ENCODE measurements at places on chromosomes 16 and 17.

DNA sequence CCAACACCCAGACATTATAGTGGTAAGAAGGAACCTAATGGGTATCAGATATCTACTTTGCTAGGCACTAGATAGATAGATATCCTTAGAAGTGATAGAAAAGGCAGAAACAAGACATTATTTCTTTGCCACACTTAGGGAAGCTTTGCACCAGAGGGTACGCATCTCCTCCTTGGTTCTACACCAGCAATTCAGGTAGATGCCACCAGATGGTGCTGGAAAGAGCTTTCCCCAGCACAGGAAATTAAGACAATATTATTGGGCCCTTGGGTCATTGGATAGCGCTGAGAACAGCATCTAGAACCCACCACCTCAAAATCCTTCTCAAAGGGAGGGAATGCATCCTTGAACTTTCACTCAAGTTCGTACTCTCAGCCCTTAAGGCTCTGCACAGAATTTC lies 173.8 kb upstream of the CCL2 start:
- DNase-seq, result no peak

- DNase-seq, result no peak
Measured at GRCh38 chr16:66318505-66318904, 48.0 kb upstream of the CDH5 start.

GRCh38 chr16:62814891-62815290 lies 778.7 kb upstream of the CDH8 start:
- no peak for DNase-seq

DNA sequence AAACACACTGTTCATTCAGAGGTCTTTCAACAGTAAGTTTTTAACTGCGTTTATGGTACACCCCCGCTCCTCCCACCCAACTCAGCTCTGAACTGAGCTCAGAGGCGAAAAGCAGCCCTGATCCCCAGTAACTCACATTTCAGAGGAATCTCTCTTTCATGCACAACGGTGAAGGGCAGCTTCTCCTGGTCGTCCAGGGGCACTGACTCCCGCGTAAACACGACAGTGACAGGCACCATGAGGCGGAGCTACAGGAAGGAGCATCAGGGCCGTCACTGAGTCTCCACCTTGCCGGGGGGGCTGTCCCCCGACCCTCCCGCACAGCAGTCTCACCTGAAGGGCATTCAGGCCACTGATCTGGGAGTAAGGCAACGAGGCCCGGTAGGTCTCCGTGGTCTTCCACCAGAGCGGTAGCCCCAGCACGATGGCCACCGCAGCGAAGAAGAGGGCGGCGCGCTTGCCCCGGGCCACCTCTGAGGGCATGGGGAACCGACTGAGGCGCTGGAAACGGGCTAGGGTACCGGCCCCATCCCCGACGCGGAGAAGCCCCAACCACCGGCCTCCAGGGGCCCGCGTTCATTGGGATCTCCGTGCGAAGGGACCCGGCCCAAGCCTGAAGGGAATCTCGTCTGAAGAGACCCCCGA lies 486 bp downstream of the PIGS start:
- DNase-seq, result peak; percentile 13

GRCh38 chr16:28300327-28300726 lies 8.0 kb downstream of the SBK1 start:
- DNase-seq, result no peak

- no peak for DNase-seq
Measured at GRCh38 chr16:21600031-21600773, 825 bp downstream of the METTL9 start.

DNA sequence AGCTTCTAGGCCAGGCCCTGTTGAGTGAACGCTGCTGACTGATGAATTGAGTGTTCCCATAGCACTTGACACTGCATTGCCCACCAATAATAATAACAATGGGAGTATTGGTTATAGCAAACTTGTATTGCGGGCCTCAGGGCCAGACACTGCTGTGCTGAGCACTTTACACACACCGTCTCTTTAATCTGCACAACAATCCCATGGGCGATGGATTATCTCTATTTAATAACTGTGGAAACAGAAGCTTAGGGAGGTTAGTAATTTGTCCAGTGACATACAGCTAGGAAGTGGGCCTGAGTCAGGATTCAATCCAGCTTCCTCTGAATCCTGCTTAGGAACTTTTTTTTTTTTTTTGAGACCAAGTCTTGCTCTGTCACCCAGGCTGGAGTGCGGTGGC lies 11.2 kb downstream of the ARHGAP23 start:
- DNase-seq, result no peak

- DNase-seq, result no peak
Measured at GRCh38 chr16:15523939-15524338, 89.6 kb downstream of the BMERB1 start.

GRCh38 chr16:81635063-81635937 lies 143.8 kb upstream of the PLCG2 start:
- DNase-seq, result no peak

DNA sequence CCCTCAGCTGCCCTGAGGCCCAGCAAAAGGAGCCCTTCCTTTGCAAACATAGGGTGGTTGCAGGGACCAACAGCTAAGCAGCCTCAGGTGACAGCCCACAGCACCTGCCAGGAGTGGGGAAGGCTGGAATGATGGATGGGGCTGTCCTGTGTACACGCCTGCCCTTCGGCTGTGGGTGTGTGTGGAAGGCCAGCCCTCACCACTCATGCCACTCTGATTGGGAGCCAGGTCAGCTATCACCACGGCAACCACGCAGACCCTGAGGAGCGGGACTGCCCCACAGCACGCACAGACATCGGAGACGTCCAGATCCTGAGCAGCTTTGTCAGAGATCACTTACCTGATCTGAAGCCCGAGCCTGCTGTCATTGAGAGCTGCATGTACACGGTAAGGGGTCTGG lies 11.9 kb downstream of the PIPOX start:
- no peak for DNase-seq

DNA sequence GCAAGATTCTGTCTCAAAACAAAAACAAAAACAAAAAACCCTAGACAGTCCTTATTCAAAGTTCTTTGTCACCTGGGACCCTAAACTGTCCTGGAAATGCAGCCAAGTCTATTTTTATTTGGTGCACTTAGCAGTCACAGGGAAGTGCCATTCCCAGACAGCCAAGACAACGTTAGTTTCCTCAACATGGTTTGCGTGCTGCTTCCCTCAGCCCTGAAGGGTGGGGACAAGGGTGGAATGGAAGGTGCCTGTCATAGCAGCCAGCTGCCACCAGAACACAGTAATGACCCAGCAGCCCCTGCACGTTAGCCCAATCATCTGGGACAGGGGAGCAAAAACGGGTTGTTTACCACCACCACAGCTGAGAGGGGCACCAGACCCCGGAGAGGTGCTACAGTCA lies 16.9 kb downstream of the CREBBP start:
- DNase-seq, result no peak

DNA sequence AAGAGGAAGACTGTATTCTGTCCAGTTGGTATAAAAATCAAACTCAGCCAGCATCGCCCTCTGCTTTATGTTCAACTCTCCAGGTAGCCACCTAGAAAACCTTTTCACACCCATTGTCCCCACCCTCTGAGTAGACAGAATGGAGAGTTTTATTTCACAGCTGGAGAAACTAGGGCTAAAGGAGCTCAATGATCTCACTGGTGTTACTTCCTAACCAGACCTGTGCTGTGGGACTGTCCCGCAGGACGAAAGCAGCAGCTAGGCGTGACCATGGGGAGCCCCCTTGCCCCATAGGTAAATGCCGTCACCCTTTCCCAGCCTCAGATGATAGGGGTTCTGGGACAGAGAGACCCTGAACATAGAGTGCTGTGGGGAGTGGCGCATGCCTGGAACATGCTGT lies 67.7 kb downstream of the CYLD start:
- DNase-seq, result no peak

GRCh38 chr17:4536742-4537411 lies 18.3 kb downstream of the MYBBP1A start:
- DNase-seq, result no peak

DNA sequence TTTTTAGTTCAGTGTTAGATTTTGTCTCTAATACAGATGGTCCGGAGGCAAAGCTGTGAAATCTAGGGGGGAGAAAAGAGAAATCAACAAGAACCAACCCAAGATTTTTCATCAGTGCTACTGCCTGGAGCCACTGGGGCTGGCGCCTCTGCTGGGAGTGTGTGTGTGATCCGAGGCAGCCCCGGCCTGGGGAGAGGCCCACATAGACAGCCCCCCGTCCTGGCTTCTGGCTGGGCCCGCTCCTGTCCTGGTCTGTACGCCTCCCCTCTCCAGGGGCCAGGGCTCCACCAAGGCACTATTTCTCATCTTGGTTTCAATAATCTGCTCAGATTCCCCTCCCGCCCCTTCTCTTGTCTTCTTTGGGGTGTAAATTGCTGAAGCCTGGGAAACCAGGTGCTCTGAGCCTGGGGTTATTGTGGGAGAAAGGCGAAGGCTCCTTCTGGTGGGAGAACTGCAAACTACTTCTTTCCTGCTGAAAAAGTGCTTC lies 7.8 kb downstream of the BAHCC1 start:
- no peak for DNase-seq

- DNase-seq, result no peak
Measured at GRCh38 chr17:67672592-67673335, 45.0 kb upstream of the NOL11 start.

DNA sequence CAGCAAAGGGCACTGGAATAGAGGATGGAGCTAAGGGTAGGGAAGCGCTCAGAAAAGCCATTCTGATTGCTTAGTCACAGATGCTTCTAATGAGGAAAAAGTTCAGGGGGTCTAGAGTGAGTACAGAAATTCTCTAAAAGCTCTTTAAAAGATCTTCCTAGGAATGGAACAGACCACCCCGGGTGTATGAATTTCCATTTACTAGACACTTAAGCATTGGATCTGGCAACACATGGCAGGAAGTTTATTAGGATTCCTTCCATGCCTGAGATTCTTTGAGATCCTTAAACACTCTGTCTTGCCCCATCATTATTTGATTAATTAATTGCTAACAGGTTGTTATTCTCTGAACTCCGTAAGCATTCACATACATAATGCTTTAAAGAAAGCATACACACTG lies 8.5 kb downstream of the KRTAP9-7 start:
- no peak for DNase-seq

DNA sequence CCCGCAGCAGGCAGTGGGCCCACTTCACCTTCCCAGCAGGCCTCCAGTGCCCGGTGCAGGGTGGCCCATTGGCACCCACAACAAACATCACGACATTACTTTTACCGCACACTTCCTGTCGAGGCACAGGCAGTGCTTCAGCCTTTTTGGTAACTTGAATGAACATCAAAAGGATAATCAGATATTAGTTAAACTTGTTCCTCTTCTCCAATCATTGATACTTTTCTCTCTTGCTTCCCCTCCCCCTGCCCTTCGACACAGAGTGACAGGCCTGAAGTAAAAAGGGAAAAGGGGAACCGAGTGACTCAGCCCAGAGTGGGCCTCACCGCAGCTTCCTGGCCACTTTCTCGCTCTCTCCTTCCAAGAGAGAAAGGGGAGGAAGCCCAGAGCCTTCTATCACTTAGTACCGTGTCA lies 507.0 kb downstream of the MAF start:
- DNase-seq, result no peak

DNA sequence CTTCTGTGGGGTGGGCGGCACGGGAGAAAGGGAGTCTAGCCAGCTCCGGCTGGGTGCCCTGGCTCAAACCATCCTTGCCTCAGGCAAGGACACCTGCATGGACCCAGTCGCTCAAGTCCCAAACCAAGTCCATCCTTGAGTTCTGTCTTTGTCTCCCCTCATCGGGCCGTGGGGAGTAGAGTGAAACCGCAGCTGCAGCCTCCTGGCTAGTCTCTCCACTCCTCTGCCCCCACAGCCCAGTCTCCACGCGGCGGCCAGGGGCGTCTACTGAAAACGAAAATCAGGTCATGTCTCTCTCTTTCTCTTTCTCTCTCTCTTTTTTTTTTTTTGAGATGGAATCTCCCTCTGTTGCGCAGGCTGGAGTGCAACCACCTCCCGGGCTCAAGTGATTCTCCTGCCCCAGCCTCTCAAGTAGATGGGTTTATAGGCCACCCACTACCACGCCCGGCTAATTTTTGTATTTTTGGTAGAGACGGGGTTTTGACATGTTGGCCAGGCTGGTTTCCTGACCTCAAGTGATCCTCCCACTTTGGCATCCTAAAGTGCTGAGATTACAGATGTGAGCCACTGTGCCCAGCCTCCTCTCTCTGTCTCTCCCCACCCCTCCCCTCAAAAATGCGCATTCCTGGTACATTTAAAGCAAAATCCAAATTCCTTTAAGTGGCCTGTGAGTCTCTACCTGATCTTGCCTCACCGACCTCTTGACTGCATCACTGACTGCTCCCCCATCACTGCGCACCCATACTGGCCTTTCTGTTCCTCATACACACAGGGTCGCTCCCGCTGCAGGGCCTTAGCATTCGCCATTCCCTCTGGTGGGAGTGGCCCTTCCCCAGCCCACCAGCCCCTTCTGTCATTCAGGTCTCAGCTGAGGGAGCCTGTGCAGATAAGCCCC lies 17.7 kb upstream of the RMI2 start:
- DNase-seq, result no peak

- no peak for DNase-seq
Measured at GRCh38 chr16:2451851-2452320, 8.0 kb upstream of the TEDC2 start.

- DNase-seq, result no peak
Measured at GRCh38 chr17:43784628-43785101, 4.4 kb downstream of the CFAP97D1 start.

- no peak for DNase-seq
Measured at GRCh38 chr17:48543854-48544348, 1.0 kb downstream of the HOXB2 start.

GRCh38 chr17:50048988-50049387 lies 6.9 kb upstream of the ITGA3 start:
- DNase-seq, result no peak

GRCh38 chr17:7915611-7916384 lies at the start of gene RNF227:
TSS of gene RNF227 (minus strand) at chr17:7916289. CDS start at chr17:7916195, 94 bp downstream.
- peak; percentile 69 for DNase-seq

GRCh38 chr17:34811561-34811960 lies 149.7 kb downstream of the CCT6B start:
- DNase-seq, result no peak

GRCh38 chr17:61492759-61493526 lies 40.7 kb downstream of the TBX4 start:
- DNase-seq, result no peak

DNA sequence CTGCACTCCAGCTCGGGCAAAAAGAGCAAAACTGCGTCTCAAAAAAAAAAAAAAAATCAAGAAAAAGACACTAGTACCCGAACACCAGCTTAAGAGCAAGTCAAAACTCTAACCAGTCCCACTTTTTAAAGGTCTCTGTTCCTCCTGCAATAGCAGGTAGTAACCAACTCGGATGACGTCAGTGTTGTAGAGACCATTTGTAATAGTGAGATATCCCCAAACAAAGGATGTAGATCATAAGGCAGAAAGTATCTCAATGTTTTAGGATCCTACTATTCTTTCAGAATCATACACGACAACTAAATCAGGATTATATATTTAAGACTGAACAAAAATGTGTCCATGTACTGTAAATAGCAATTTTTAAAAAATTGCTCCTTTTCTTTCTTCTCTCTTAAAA lies 2.4 kb downstream of the JPT1 start:
- DNase-seq, result no peak

GRCh38 chr17:47800686-47801085 lies 20.9 kb downstream of the OSBPL7 start:
- DNase-seq, result no peak

Data from stimulated activated CD4-positive, alpha-beta T cell treated with anti-CD3 and anti-CD28 coated beads, Interleukin-2, amount 100 ng/mL, for 4 hours (primary cell).